Head of caudate nucleus (tissue), 42 donors: ENCODE measurements at places on chromosomes 3 and 15.

GRCh38 chr3:89306540-89306939 lies 199.1 kb downstream of the EPHA3 start:
- DNase-seq = no peak

GRCh38 chr3:172629470-172629869 lies 81.4 kb downstream of the NCEH1 start:
- no peak for DNase-seq

DNA sequence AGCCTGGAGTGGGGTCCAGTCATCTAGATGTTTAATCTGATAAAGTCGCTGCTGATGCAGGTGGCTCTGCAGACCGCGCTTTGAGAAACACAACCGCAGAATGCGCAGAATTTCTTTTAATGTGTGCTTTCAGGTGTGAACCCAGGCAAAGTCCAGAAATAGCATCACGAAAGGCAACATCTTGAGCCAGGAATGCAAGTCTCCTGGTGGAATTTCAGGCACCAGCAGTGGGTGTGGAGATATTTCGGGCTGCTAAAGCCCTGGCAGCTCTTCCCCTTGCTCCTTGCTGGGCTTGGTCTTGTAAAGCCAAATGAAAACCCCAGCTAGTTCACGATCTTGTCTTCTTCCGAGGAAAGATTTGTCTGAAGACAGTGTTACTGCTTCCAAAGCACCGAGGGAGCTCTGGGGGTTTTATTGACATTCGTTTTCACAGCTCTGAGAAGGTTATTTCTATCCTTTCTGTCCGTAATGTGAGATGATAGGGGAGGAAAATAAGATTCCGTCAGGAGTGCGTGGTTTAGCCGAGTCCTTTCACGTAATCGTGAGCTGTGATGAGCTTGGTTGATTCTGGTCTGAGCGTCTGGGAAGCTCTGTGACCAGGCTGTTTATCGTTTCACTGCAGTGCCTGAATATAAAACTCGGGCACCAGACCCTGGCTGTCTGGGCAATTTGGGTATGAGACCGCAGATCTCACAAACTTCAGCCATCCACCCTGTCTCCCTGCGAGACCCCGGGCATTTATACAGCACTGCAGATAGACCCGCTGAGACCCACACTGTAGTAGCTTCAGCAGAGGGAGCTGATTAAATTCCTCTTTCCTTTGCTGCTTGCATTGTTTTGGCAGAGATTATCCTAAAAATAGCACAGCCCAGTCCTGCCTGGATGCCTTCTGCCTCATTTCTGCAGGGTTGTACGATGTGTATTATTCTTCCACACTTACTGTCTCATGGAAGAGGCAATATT lies 67.0 kb upstream of the SLC25A26 start:
- peak; percentile 12 for DNase-seq

DNA sequence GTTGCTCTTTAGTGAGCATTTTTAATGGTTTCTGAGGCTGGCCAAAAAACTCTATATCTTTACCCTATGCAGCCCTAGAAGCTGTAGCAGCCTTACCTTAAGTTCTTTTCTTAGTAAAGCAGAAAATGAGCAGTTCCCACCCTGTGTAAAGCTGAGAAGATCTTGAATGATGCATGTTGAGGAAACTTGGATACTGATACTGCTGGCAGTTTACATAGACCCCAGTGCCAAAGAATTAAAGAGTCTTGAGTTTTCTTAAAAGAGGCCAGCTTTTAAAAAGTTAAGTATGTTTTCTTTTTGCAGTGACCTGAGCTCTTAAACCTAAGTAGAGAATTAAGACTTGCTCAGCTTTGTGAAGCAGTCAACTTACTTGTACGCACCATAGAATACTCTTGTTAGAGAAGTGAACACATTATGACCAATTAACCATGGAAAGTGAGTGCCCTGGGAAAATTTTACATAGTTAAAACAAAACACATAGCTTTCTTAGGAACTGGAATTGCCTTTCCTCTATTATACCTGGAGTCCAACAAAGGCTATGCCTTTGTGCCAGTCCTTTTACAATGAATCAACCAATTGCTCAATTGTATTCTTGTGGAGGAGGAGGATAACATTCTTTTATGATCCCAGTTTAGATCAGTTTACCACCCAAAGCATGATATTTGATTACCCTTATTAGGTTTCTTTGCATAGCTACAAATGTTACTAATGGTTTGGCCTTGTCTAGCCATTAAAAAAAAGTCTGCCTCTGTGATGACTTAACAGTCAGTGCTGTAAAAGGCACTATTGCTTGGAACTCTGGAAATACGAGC lies 28.4 kb downstream of the PLS1 start:
- DNase-seq = no peak

GRCh38 chr3:53234130-53234840 lies 21.5 kb downstream of the TKT start:
- no peak for DNase-seq

- DNase-seq = no peak
Observed at GRCh38 chr15:74730619-74731316, 5.4 kb upstream of the CYP1A1 start.

GRCh38 chr3:183188895-183189462 lies 26.4 kb upstream of the LAMP3 start:
- peak; percentile 69 for DNase-seq

DNA sequence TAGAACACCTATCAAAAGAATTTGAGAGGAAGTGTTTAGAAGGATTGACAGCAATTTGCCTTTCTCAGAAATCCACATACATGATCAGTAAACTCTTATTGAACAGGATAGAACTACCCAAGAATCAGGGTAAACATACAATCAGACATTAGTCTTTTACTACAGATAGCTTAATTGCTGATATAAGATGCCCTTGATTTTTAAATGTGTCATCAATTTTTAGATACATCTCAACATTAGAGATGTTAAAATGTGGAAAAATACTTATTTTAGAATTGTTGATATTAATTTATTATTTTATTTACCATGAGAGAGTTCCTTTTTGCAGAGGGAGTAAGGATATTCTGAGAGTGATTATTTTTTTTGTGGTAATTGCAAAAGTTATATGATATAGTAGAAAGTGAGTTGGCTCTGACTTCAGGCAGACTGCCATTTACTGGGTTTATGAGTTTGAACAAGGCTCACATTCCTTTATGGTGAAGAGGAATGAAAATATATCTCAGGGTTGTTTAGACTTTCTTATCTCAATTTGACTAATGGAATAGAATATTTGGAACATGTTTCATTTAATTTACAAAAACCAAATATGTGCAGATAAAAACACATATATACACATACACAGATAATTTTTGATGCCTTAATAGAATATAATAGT lies 302.8 kb upstream of the GOLIM4 start:
- DNase-seq = no peak

GRCh38 chr15:75156326-75157215 lies 45.1 kb upstream of the C15orf39 start:
- DNase-seq = no peak

DNA sequence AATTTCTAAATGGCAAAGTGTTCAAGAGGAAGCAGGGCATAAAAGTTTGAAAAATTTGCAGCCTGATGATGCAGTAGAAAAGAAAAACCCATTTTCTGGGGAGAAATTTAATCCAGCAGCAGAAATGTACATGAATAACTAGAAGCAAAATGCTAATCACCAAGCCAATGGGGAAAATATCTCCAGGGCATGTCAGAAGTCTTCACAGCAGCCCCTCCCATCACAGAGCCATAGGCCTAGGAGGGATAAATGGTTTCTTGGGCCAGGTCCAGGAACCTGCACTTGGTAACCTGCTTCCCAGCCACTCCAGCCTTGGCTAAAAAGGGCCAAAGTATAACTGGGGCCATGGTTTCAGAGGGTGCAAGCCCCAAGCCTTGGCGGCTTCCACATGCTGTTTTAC lies 22.6 kb downstream of the OSTN start:
- DNase-seq = no peak

DNA sequence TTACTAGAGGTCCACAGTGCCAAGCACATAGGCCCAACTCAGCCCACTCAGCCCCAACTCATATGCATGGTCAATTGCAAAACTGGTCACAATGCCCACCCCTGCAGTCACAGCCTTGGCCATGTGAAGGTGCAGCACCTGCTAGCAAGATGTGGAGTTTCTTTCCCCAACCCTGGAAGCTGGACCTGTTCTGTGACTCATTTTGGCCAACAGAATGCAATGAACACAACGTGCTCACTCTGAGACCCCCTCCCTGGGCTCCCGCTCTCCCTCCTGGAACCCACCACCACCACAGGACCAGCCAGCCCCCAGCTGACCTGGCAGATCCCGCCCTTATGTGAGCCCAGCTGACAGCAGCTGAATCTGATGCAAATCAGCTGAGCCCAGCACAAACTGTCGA lies 34.4 kb downstream of the ALDH1L1 start:
- DNase-seq = no peak

- no peak for DNase-seq
Observed at GRCh38 chr3:385151-385550, 188.6 kb downstream of the CHL1 start.

GRCh38 chr3:49428752-49429080 lies 408 bp downstream of the NICN1 start:
- no peak for DNase-seq

- DNase-seq = no peak
Observed at GRCh38 chr3:131107637-131108433, 81.2 kb downstream of the NEK11 start.

- no peak for DNase-seq
Observed at GRCh38 chr3:43201581-43201980, 84.8 kb upstream of the SNRK start.

- no peak for DNase-seq
Observed at GRCh38 chr3:99647081-99647480, 8.7 kb downstream of the COL8A1 start.

DNA sequence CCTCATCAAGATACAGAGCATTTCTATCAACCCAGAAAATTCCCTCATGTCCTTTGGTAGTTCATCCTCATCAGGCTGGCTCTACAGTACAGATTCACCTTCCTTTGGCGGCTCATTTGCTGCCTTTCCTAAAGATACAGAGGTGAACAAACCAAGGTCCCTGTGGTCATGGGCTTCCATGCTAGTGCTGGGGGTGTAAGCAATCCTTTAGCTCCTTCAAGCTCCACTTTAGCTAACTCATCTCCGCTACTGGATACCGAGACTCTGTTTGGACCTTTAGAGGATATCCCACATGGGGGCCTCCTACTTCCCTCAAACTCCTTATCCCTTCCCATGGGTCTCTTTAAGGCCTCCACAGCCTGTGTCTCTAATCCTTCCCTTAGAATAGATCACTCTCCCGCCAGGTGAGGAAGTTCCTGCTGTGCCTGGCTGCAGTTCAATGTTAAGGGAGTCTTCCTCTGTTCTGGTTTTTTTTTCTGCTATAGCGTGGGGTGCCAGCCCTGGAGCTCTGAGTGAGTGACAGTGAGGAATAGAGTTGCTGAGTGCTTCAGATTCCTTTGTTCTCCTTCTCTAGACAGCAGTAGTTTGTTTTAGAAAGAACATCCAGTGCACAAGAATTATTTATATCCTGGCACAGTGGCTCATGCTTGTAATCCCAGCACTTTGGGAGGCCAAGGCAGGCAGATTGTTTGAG lies 30.7 kb downstream of the CLEC3B start:
- peak; percentile 26 for DNase-seq

GRCh38 chr15:40702077-40702476 lies 7.1 kb downstream of the RAD51 start:
- no peak for DNase-seq

- no peak for DNase-seq
Observed at GRCh38 chr3:121592856-121593702, at the start of gene FBXO40. Gene FBXO40 (plus strand): TSS chr3:121593379. CDS start chr3:121620576, 27,197 bp downstream.

GRCh38 chr15:31306426-31307269 lies 20.0 kb upstream of the KLF13 start:
- peak; percentile 93 for DNase-seq
